Esophagus muscularis mucosa (tissue), 4 donors: ENCODE measurements at places on chromosomes 6 and 20. TPM values are rescaled to one million over a fixed set of nuclear protein-coding genes. Genes with fewer than 3 reads are reported as not detected.

Gene GRIK2
- total RNA-seq: 0.46 TPM

Gene UNC5CL
- total RNA-seq: 0.52 TPM

Gene FOXS1
- total RNA-seq: 0.50 TPM

Gene TRIM31
- 1.3 TPM for total RNA-seq

Gene SRMS
- not detected for total RNA-seq
